ENCODE measurements at places on chromosomes 16 and 17.

DNA sequence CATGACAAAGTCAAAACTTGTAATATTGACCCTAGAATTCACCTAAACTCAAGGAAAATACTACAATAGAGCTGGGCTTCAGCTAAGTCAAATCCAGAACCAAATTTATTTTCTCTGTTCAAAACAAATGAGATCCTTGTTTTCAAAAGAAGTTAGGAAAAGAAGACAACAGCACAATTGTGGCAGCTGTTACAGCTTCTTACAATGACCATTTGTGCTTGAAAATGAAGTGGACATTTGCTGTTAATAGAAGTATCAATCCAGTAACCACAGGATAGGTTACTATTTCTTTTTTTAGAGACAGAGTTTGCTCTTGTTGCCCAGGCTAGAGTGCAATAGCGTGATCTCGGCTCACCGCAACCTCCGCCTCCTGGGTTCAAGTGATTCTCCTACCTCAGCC, 44.4 kb downstream of the APPBP2 start:
- no peak for DNase-seq

- no peak for DNase-seq
Measured at GRCh38 chr17:58536542-58536941, 22.1 kb upstream of the MTMR4 start.

- DNase-seq: no peak
Measured at GRCh38 chr17:68865584-68865983, 89.6 kb downstream of the ABCA8 start.

DNA sequence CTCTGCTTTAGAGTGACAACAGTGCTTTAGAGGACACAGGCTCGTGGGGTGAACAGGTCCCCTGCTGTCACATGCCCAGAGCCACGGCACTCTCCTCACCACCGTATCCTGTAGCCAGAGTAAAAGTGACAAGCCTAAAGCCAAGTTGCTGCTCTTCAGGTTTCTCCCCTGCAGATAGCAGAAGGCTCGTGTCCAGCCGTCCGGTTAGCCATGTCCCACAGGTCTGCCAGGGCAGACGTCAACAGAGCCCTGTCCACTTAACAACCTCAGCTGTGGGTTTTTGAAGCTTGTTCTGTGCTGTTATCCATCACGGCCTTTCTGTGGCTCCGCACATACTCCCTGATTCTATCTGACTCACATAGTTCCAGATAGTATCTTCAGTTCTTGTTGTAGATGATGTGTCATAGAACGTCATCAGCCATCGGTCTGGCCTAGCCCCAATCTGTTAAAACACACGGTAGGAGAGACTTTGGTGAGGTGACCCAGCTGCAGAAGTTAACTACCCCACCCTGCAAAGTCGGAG, 100.7 kb downstream of the SOCS1 start:
- DNase-seq: peak; percentile 61

DNA sequence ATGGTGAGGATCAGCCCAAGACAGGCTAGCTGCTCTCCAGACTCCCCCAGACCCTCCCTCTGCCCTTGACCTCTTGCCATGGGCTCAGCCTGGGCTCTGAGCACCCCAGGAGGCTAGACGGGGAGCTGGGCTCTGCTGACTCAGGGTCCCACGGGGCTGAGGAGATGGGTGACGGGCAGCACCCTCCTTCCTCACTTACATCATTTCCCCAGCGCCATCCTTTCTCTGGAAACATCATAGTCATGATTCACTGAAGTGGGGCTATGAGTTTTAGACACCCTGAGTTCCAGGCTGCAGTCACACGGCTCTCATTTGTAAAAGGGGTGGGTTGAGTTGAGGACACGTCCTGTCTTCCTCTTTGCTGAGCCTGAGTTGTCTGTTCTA, 3.0 kb upstream of the ITGAX start:
- DNase-seq: no peak

DNA sequence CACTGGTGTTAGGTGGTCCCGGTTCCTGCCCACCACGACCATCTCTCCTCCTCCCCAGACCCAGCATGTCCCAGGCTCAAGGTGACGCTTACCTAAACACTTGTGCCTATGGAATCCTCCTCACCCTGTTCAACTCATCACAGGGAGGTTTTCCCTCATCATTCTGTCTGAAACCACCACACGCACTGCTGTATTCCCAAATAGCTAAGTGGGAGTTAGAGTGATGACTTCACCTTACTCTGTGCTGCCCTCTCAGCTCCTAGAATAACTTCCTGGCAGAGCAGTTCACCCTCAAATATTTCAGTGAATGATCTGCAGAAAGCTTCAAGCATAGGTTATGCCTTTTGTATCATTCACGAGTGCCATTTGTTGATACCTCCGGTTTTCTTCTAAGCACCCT, 216.5 kb downstream of the CPPED1 start:
- DNase-seq: no peak

GRCh38 chr16:86732621-86733295, 154.4 kb downstream of the FOXL1 start:
- peak; percentile 53 for DNase-seq

DNA sequence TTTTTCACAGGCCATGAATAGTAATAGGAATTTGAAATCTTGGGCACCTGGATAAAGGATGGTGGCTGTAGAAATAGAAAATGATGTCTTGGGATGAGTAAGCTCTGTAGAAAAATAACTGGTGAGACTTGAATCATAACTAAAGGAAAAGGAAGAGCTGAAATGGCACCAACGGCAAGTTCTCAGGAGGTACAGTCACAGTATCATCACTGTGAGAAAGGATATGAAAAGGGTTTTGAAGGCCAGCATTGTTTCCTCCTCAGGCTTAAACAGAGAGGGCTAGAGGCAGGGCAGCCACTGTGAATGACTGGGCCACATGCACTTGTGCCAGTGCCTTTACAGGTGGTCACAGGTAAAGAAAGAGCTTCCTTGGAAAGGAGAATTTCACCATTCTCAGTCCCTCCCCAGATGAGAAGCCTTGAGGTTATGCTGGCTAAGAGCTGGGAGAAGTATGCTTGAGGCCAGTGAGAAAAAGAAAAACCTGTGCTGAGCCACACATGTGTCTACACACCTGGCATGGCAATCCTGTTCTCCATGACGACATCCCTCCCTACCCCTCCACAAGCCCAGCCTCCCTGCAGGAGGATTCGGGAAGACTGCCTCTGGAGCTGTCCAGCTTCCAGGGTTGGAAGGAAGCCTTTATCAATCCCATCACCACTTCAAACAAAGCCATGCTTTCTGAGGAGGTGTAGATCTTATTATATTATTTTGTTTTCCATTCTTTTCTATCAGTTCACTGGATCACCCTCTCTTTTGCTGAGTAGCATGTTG, 3.8 kb upstream of the ANKFN1 start:
- no peak for DNase-seq
